ENCODE measurements at places on chromosomes 7 and 10. TPM values are rescaled to one million over a fixed set of nuclear protein-coding genes. Genes with fewer than 3 reads are reported as not detected.

The JCAD gene
- 13.2 TPM for total RNA-seq

The RTKN2 gene
- 5.4 TPM for total RNA-seq

The POMZP3 gene
- total RNA-seq: 14.6 TPM

The LIPF gene
- total RNA-seq: 1.7 TPM

The PGAM2 gene
- total RNA-seq: 62.5 TPM

The PRR15 gene
- not detected for total RNA-seq

The THSD7A gene
- not detected for total RNA-seq

GRCh38 chr7:129843365-129843898 lies 109.3 kb downstream of the UBE2H start:
- DNase-seq: no peak

- no peak for DNase-seq
Observed at GRCh38 chr7:37508118-37508517, 59.5 kb upstream of the ELMO1 start.

DNA sequence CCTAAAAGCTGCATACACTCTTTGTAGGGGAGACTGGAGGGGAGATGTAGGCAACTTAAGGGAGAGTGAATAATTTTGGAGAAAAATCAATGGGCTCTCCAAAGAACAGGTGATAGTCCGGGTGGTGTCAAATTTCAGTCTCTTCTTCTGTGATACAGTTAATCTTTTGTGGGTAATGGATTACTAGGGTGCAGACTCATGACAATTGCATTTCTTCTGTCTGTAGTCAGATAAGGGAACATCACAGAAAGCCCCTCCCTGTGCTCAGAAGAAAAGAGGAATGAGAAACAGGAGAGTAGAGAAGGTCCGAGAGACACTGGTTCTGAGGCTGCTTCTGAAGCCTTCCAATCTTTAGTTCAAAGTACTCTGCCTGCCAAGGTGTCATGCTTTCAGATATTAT lies 1140.7 kb upstream of the LRRN3 start:
- DNase-seq: no peak

DNA sequence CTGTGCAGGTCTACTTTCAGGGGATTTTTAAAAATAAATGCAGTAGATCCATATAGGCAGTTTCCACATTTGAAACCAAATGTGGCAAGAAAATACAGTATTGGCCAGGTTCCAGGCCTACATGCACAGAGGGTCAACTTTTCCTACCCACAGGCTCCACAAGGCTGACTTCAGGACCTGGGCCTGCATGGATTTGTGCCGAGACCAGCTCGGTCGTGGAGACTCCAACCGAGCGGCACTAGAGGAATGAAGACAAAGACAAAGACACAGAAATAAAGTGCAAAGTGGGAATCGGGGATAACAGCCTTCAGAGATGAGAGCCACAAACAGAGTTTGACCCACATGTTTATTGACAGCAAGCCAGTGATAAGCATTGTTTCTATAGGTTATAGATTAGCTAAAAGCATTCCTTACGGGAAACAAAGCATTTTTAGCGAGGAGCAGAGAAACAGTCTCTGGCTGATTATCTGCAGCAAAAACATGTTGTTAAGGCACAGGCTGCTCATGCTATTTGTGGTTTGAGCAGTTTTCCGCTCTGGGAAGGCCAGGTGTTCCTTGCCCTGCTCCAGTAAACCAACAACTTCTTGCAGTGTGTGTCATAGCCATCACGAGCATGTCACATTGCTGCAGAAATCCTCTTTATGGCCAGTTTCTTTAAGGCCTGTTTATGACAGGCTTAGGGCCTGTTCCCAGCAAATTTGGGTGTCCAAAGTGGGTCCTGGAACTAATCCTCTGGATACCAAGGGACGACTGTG lies 52.6 kb downstream of the ZNF37A start:
- peak; percentile 38 for DNase-seq

- DNase-seq: peak; percentile 30
Observed at GRCh38 chr10:22550732-22551131, 163.6 kb downstream of the PIP4K2A start.

GRCh38 chr7:115910541-115911164 lies 119.9 kb downstream of the TFEC start:
- DNase-seq: peak; percentile 55

DNA sequence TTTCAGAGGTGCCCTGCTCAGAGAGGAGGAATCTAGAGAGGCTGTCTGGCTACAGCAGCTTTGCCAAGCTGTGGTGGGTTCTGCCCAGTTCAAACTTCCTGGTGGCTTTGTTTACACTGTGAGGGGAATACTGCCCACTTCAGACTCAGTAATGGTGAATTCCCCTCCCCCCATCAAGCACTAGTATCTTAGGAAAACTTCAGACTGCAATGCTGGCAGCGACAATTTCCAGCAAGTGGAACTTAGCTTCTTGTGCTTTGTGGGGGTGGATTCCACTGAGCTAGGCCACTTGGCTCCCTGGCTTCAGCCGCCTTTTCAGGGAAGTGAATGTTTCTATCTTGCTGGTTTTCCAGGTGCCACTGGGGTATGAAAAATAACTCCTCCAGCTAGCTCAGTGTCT lies 42.8 kb downstream of the CYP2C8 start:
- no peak for DNase-seq

DNA sequence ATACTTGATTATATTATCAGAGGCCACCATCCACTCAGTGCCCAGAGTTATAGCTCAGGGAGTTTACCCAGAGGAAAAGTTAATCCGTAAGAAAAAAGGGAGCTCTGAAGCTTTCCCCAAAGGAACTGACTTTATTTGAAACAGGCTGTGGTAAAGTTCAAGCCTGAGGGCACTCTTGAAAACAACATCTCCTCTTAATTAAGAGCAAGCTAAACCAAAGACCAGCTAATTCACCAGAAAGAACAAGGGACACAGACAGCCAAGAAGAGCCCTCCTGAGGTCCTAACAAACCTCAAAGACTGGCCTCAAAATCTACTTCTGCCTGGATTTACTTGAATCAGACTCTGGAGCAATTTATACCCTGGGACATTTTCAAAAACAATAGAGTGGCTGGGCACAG lies 159.6 kb upstream of the CHST15 start:
- no peak for DNase-seq

GRCh38 chr7:5766321-5766761 lies 15.1 kb downstream of the RNF216 start:
- DNase-seq: peak; percentile 55

DNA sequence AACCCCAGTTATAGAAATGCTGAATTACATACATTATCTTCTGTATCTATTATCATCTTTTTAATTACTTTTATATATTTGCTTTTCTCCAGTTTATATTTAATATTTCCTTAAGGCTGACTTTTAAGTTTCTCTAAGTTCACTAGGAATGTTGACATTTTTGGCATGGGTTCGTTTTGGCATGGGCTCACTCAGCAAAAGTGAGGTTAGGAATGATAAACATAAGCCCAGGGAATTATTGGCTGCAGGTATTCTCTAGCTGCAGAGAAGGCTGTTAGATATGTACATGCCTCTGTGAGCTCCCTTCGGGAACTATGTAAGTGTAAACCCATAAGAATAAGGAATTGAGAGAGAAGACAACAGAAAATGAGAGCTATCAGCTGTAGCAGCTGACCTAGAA lies 63.6 kb upstream of the RAB18 start:
- no peak for DNase-seq

GRCh38 chr10:3805791-3806461 lies 20.9 kb upstream of the KLF6 start:
- peak; percentile 91 for DNase-seq

DNA sequence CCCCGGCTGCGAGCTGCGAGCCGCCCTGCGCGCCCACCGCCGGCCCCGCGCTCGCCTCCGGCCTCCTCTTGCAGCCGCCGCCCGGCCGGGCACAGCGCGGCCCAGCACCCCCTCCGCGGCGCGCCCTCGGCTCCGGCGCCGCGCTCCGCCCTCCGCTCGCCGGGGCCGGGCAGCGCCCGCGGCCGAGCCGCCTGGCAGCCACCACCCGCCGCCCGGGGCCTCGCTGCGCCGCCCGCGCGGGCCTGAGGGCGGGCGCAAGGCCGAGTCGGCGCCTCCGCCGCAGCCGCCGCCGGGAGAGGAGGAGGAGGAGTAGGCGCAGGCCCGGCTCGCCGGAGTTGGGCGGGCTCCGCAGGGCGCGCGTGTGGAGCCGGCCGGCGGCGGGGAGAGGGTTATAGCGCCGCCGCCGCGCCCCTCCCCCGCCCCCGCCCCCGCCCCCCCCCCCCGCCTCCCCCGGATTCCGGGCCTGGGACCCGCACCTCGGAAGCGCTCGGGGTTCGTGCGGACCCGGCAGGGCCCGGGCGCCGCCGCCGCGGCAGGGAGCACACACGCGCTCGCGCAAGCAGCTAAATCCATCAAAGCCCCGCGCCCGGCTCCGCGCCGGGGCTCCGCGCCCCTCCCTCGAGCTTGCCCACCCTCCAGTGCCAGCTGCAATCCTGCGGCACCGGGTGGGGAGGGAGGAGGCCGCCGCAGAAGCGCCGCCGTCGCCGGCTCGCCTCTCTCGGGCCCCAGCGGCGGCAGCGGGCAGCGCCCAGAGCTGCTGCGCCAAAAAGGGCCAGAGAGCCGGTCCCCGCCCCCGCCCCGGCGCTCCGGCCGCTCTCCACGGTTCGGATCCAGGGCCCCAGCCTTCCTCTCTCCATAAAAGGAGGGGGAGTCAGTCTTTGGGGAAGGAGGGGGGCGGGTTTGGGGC lies at the start of gene PDGFA:
PDGFA (minus strand) TSS at position 363 of the 907 bp plus-strand sequence. CDS start 845 bp downstream, outside the sequence.
- peak; percentile 93 for DNase-seq
